ENCODE measurements at places on chromosomes 5 and 9.
A peak's percentile ranks its signal among the peaks of the same experiment; 100 is the strongest.

DNA sequence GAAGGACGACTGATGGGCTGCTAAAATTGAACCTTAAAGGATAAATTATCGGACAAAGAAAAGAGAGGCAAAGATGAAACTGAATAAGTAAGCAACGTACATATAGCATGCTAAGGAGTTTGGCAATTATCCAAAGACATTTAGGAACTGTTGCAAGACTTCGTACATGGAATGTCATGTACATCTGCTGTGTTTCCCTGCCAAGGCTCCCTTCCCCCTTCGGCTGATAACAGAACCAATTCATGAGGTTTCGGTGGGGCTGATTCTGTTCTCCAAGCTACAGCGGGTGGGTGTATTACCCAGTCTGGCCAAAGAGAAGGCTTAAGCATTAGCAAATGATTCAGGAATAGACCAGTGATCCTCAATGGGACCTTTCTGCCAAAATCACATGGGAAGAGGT lies 190.9 kb upstream of the FREM1 start:
- DNase-seq = no peak
- no peak overlapping the region for H3K27ac ChIP-seq
- no peaks in the 10 kb centered on the region for H3K36me3 ChIP-seq
- no peak overlapping the region for H3K4me3 ChIP-seq
- no peaks in the 10 kb centered on the region for H3K27me3 ChIP-seq

DNA sequence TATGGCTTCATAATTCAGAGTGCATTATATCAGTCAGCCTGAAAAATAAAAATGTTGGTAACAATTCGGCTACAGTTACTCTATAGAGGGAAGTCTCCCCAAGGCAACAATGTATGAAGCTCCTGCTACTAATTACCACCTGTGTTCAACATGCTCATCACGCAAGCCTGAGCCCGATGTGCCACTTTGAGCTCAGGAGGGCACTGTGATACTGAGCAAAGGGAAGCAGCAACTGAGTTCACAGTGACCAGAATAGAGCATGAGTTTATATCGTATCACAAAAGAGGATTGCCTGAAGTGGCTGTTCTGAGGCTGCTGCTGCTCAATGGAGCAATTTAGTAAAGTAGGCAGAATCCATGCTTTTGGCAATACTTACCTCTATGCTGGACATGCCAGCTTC lies 202.0 kb upstream of the HAPLN1 start:
- H3K27me3 ChIP-seq = no peaks in the 10 kb centered on the region
- H3K36me3 ChIP-seq = no peaks in the 10 kb centered on the region
- H3K27ac ChIP-seq = no peak overlapping the region
- no peaks in the 10 kb centered on the region for H3K4me1 ChIP-seq

GRCh38 chr9:81599837-81600236 lies 89.5 kb downstream of the TLE1 start:
- peaks cover 43% of the 10 kb centered on the region for H3K4me1 ChIP-seq
- no peak overlapping the region for H3K4me3 ChIP-seq
- H3K27me3 ChIP-seq = no peaks in the 10 kb centered on the region
- peak overlapping the region; percentile 89 for H3K27ac ChIP-seq
- H3K36me3 ChIP-seq = peaks cover 5% of the 10 kb centered on the region
- DNase-seq = no peak

DNA sequence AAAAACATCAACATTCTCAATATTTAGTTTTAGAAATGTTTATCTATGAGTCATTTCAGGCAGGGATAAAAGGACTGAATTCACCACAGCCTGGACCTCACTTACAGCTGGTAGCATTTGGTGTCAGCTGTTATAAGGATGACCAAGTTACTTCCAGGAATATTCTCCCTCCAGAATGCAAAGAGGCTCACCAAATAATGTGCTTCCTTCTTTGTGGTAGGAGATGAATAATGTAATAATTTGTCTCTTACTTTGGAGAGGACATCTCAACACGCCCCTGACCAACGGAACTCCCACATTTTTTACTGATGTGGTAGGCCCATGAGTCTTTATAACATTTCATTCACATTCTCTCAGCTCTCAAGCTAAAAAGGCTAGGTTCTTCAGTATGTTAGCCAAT lies 825.9 kb upstream of the GRAMD2B start:
- no peak overlapping the region for H3K27ac ChIP-seq
- no peaks in the 10 kb centered on the region for H3K4me1 ChIP-seq

DNA sequence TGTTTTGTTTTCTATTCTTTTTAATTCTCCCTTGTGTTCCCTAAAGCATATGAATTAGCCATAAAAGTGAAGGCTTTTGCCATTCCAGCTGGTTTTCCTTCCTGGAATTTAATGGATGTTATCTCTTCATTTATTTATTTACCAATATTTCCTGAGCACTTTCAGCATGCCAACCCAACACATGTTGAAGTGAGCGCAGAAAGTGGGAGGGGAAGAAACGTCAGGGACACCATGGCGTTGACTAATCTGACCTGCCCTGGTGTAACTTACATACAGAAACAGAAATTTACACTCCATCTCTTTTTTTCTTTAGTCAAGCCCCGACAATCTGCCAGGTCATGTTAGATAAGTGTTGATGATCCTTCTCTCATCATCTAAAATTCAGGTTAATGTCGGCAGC lies 247.5 kb downstream of the PCSK5 start:
- no peaks in the 10 kb centered on the region for H3K4me1 ChIP-seq
- no peaks in the 10 kb centered on the region for H3K27me3 ChIP-seq
- H3K27ac ChIP-seq = no peak overlapping the region
- no peak overlapping the region for H3K4me3 ChIP-seq
- no peak for DNase-seq

GRCh38 chr9:136281421-136282271 lies 22.2 kb downstream of the CCDC187 start:
- no peak overlapping the region for H3K4me3 ChIP-seq
- no peaks in the 10 kb centered on the region for H3K27me3 ChIP-seq
- no peak for DNase-seq
- no peak overlapping the region for H3K27ac ChIP-seq

DNA sequence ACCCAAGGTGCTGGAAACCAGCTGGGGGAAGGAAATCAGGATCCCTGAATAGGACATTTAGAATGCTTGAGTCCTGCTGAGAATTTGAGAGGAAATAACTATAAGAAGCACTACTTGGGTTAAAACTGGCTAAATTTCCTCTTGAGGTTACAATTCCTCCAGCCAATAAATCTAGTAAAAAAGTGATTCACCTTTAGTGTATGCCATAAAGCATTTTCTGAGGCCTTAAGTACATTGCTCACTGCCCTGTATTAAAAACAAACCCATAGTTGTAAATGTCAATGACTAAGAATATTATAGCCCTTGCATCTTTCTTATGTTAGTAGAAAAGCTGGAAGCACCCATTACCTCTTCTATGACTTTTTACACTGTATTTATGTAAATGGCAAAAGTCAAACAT lies 634.7 kb upstream of the ARRDC3 start:
- no peaks in the 10 kb centered on the region for H3K36me3 ChIP-seq
- H3K4me1 ChIP-seq = no peaks in the 10 kb centered on the region
- H3K27me3 ChIP-seq = no peaks in the 10 kb centered on the region
- DNase-seq = no peak
- no peak overlapping the region for H3K27ac ChIP-seq
- no peak overlapping the region for H3K4me3 ChIP-seq

GRCh38 chr9:90803860-90804593 lies 2.4 kb downstream of the SYK start:
- H3K36me3 ChIP-seq = no peaks in the 10 kb centered on the region
- peaks cover 10% of the 10 kb centered on the region for H3K4me1 ChIP-seq
- peak overlapping the region; percentile 33 for H3K4me3 ChIP-seq
- no peak for DNase-seq
- H3K27me3 ChIP-seq = peaks cover 41% of the 10 kb centered on the region
- no peak overlapping the region for H3K27ac ChIP-seq

GRCh38 chr5:99060306-99061261 lies 131.8 kb upstream of the CHD1 start:
- peak; percentile 65 for DNase-seq
- H3K27ac ChIP-seq = no peak overlapping the region
- peaks cover 5% of the 10 kb centered on the region for H3K4me1 ChIP-seq
- no peak overlapping the region for H3K4me3 ChIP-seq
- no peaks in the 10 kb centered on the region for H3K27me3 ChIP-seq

DNA sequence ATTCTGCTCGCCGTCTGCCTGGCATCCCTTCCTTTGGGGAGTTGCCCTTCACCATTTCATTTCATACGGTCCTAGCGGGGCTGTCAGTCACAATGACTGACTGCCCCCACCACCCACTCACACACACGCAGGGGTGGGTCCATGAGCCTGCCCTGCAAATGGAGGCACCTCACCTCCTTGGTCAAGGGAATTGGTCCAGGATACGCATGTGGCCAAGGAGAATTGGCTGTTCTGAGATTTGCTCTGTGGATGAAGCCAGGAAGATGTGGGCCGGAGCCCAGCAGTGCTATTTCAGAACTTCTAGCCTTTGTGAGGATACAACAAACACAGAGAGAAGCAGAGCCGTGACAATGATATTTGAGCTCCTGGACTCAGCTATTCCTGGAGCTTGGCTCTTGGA lies 17.0 kb downstream of the C1QTNF2 start:
- peak; percentile 69 for DNase-seq
- H3K4me1 ChIP-seq = peaks cover 21% of the 10 kb centered on the region
- H3K36me3 ChIP-seq = no peaks in the 10 kb centered on the region
- H3K4me3 ChIP-seq = no peak overlapping the region
- H3K27me3 ChIP-seq = no peaks in the 10 kb centered on the region
- H3K27ac ChIP-seq = peak overlapping the region; percentile 55

GRCh38 chr5:115369430-115370144 lies 73.1 kb upstream of the CCDC112 start:
- no peaks in the 10 kb centered on the region for H3K36me3 ChIP-seq
- peaks cover 21% of the 10 kb centered on the region for H3K4me1 ChIP-seq
- DNase-seq = no peak
- no peaks in the 10 kb centered on the region for H3K27me3 ChIP-seq

GRCh38 chr5:170327168-170327567 lies 29.6 kb upstream of the LCP2 start:
- no peak overlapping the region for H3K4me3 ChIP-seq
- no peak overlapping the region for H3K27ac ChIP-seq
- peaks cover 3% of the 10 kb centered on the region for H3K4me1 ChIP-seq
- H3K27me3 ChIP-seq = no peaks in the 10 kb centered on the region
- no peaks in the 10 kb centered on the region for H3K36me3 ChIP-seq

DNA sequence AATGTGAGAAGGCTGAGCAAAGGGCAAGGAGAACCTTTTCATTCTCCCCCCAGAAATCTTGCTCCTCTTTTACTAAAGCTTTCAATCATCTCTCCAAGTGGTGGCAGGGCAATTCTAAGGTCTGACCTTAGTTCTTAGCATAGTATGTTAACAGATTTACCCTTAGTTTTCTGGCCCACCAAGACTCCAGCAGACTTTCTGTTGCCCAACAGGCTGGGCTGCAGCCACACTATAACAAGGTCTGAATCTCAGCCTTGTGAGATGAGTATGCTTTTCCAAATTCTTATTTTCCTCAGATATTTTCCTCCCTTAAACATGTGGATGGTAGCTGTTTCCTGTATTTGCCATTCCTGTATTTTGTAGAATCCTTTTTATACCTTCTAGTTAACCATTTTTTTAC lies 69.5 kb downstream of the NIPBL start:
- H3K4me3 ChIP-seq = no peak overlapping the region
- no peaks in the 10 kb centered on the region for H3K27me3 ChIP-seq
- DNase-seq = no peak
- H3K36me3 ChIP-seq = no peaks in the 10 kb centered on the region
- no peak overlapping the region for H3K27ac ChIP-seq
- peaks cover 57% of the 10 kb centered on the region for H3K4me1 ChIP-seq

- no peak for DNase-seq
- no peaks in the 10 kb centered on the region for H3K36me3 ChIP-seq
- H3K4me1 ChIP-seq = no peaks in the 10 kb centered on the region
- no peak overlapping the region for H3K27ac ChIP-seq
- H3K4me3 ChIP-seq = no peak overlapping the region
Measured at GRCh38 chr9:79489261-79490000, 82.3 kb upstream of the TLE4 start.

DNA sequence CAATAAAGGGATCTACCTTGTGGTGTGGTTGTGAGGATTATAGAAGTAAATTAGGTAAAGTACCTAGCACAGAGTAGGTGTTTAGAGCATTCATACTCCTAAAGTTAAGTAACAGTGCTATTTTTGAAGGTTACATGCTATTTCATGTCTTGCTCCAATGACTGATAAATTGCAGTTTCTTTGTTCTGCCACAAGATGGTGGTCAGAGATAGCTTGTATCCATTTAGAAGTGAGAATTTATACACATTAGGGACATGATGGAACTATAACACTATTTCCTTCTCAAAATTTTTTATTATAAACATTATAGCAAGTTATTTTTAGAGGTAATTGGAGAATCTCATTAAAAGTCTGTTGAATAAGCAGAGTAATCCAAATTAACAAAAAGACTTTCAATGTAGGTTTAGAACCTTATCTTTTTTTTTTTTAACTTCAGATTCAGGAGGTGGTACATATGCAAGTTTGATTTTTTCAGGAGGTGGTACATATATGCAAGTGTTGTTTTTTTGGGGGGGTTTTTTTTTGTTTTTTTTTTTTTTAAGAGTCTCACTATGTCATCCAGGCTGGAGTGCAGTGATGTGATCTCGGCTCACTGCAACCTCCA lies 17.1 kb downstream of the MTREX start:
- no peak for DNase-seq
- H3K4me3 ChIP-seq = no peak overlapping the region
- no peaks in the 10 kb centered on the region for H3K27me3 ChIP-seq
- H3K27ac ChIP-seq = peak overlapping the region; percentile 1
- no peaks in the 10 kb centered on the region for H3K36me3 ChIP-seq
